Stimulated activated CD4-positive, alpha-beta T cell treated with anti-CD3 and anti-CD28 coated beads, TNF-alpha, amount 100 ng/mL, for 1 hour (primary cell): ENCODE measurements at places on chromosomes 2 and 18.

GRCh38 chr18:62030091-62030985 lies 137.5 kb upstream of the RNF152 start:
- no peak for DNase-seq

- no peak for DNase-seq
Observed at GRCh38 chr2:8643996-8644356, 37.9 kb upstream of the ID2 start.

- no peak for DNase-seq
Observed at GRCh38 chr2:54845514-54845913, 122.1 kb downstream of the EML6 start.

DNA sequence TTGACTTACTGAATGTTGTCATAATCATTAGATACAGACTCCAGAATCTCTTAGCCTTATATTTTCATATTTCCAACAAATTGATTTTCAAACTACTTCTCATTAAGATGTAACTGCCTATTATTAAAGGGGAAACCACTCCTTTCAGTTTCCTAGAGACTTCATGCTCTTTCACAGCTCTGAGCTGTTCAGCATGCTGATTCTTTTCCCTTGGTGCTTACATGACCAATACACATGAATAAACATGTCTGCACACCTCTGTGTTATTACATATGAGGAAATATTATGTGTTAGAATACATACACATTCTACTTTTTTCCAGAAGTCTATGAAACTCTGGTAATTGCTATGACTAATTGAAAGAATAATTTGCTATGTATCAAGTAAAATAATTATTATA lies 200.0 kb downstream of the LRP1B start:
- no peak for DNase-seq

- no peak for DNase-seq
Observed at GRCh38 chr2:239420082-239420481, 19.3 kb upstream of the HDAC4 start.

- DNase-seq, result no peak
Observed at GRCh38 chr2:226447338-226448300, 352.0 kb downstream of the IRS1 start.

GRCh38 chr2:45874344-45874743 lies 222.9 kb downstream of the PRKCE start:
- DNase-seq, result no peak

DNA sequence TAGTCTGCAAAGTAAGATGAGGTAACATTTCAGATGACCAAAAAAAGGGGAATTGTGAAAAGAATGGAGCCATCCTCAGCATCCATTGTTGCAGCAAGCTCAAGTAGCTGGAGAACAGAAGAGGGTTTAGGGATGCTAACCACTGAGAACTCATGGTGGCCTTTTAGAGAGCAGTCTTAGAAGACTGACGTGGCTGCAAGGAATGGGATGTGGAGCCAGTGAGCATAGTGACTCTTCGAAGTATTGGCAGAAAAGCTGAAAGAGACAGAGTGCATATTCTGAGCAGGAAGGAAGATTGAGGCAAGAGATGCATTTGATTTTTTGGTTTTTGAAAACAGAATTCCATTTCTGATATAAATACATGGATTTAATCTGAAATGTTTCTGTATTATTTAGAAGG lies 151.2 kb downstream of the UBE2E3 start:
- DNase-seq, result no peak

- no peak for DNase-seq
Observed at GRCh38 chr18:23069481-23069880, 65.8 kb upstream of the CABLES1 start.

- no peak for DNase-seq
Observed at GRCh38 chr18:36509646-36510197, 212.2 kb downstream of the FHOD3 start.

DNA sequence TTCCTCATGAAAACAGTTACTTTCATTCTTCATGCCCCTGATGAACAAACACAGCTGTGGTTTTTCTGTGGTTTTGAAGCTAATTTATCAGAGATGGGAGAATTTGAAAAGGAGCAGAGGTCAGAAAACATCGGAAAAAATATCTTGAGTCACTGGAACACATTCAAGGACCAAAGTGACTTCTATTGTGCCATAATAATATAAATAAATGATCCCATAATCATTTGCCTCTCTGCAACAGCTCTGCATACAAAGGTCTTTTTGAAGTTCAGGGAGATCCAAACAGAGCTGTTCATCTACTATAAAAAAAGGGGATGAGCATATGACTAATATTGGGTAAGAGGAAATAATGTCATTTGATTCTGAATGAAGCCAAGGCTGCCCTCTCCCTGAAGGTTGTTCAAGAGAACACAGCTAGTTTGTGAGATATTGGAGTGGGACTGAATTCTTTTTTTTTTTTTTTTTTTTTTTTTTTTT lies 201.3 kb upstream of the GALNT5 start:
- DNase-seq, result no peak

GRCh38 chr2:86284987-86285386 lies 52.4 kb downstream of the REEP1 start:
- DNase-seq, result no peak

DNA sequence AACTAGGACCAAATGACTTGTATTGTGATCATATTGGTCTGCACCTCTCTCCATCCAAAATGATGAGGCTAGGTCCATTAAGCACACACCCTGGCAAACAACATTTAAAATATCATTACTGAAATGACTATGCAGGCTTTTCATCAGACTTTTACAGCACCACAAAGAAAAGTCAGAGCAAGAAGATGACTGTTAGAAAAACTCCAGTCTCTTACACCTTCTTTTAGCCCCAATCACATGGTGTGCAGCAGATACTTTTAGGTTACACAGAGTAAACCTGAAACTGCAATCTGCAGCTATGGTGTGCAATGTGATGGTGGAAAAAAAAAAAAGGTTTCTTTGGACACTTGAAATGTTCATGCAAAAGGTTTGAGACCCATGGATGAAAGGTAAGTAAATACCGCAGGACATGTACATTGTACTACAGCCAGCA lies 5.4 kb upstream of the POLI start:
- no peak for DNase-seq

DNA sequence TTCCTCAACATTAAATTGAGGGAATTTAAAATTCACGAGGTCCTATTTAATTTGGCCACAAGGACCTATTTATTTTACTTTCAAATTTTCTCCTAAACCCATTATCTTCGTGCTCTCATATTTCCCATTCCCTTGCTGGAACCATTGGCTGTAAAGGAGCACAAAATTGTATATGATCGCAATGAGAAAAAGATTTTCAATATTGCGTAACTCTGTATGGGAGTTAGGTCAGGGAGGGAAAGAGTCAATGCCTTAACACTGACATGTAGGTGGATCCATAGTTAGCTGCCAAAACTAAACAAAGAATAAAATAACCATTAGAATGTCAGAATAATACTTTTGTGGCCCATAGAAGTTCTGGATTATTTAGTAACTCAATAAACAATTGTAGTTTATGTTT lies 40.6 kb upstream of the ZC3H15 start:
- no peak for DNase-seq

DNA sequence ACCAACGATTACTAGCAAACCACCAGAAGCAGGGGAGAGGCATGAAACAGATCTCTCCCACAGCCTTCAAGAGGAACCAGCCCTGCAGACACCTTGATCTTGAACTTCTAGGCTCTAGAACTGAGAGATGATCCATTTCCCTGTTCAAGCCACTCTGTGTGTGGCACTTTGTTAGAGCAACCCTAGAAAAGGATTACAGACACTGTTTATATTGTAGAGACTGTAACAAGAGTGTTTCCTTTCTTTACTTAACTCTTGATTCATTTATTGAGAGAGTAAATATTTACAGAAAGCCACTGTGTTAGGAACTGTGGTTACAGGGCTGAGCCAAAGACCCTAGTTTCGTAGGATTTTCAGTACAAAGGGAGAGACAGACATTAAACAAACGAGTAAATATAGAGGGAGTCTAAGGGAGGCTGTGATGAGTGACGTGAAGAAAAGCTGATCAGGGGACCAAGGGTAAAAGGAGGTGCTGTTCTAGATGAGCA lies 10.9 kb downstream of the CCDC68 start:
- DNase-seq, result no peak
